BJ (cell line): ENCODE measurements at places on chromosomes 2 and 18. TPM values are rescaled to one million over a fixed set of nuclear protein-coding genes. Genes with fewer than 3 reads are reported as not detected.

The ADI1 gene
- 53.3 and 57.6 TPM in 2 replicates for polyA plus RNA-seq

The VIT gene
- polyA plus RNA-seq, result 38.0 and 41.1 TPM in 2 replicates

The MOGAT1 gene
- polyA plus RNA-seq, result not detected in 2 replicates

The NTSR2 gene
- polyA plus RNA-seq, result not detected in 2 replicates

The ARL4C gene
- 1.6 and 2.1 TPM in 2 replicates for polyA plus RNA-seq

The TLX2 gene
- polyA plus RNA-seq, result not detected in 2 replicates

The LBX2 gene
- 0.37 and 0.61 TPM in 2 replicates for polyA plus RNA-seq

The MAP2 gene
- polyA plus RNA-seq, result 3.5 and 3.7 TPM in 2 replicates

The CCBE1 gene
- 35.4 and 51.2 TPM in 2 replicates for polyA plus RNA-seq

The NIF3L1 gene
- 37.5 and 51.3 TPM in 2 replicates for polyA plus RNA-seq

The SPTBN1 gene
- polyA plus RNA-seq, result 33.8 and 39.1 TPM in 2 replicates

The PPP1R1C gene
- 0.21 and 0.27 TPM in 2 replicates for polyA plus RNA-seq

The TFCP2L1 gene
- polyA plus RNA-seq, result 0.01 and 0.05 TPM in 2 replicates

The TUBB8B gene
- polyA plus RNA-seq, result 0.10 TPM in 1 of 2 replicates, not detected in the other

The CRYGD gene
- polyA plus RNA-seq, result not detected in 2 replicates

The LOXL3 gene
- polyA plus RNA-seq, result 95.8 and 130 TPM in 2 replicates

The GAL3ST2 gene
- not detected in 2 replicates for polyA plus RNA-seq

The RBM43 gene
- 3.7 and 8.3 TPM in 2 replicates for polyA plus RNA-seq

The MERTK gene
- 0.07 and 0.11 TPM in 2 replicates for polyA plus RNA-seq

The DPYSL5 gene
- not detected in 2 replicates for polyA plus RNA-seq

The MRPS5 gene
- polyA plus RNA-seq, result 38.3 and 45.0 TPM in 2 replicates

The FAM237A gene
- not detected in 2 replicates for polyA plus RNA-seq

The SKOR2 gene
- not detected in 2 replicates for polyA plus RNA-seq

The IL36A gene
- not detected in 2 replicates for polyA plus RNA-seq

The KCNG2 gene
- not detected in 2 replicates for polyA plus RNA-seq

The VWC2L gene
- not detected in 2 replicates for polyA plus RNA-seq

The C1GALT1C1L gene
- 0.12 and 0.48 TPM in 2 replicates for polyA plus RNA-seq

The LDAH gene
- 10.0 and 19.3 TPM in 2 replicates for polyA plus RNA-seq

The CRYGC gene
- not detected in 2 replicates for polyA plus RNA-seq

The FRZB gene
- 0.23 and 0.28 TPM in 2 replicates for polyA plus RNA-seq

The MBOAT2 gene
- polyA plus RNA-seq, result 18.1 and 23.0 TPM in 2 replicates

The STK39 gene
- 7.6 and 16.9 TPM in 2 replicates for polyA plus RNA-seq

The DSG1 gene
- polyA plus RNA-seq, result not detected in 2 replicates

The RNU2-63P gene
- not detected in 2 replicates for polyA plus RNA-seq

The KIF5C gene
- 0.17 and 0.23 TPM in 2 replicates for polyA plus RNA-seq

The ST8SIA5 gene
- polyA plus RNA-seq, result not detected in 2 replicates

The CNGA3 gene
- polyA plus RNA-seq, result not detected in 2 replicates
